Heart left ventricle (tissue), 16 donors: ENCODE measurements at places on chromosomes 2 and 18. TPM values are rescaled to one million over a fixed set of nuclear protein-coding genes. Genes with fewer than 3 reads are reported as not detected.

DNA sequence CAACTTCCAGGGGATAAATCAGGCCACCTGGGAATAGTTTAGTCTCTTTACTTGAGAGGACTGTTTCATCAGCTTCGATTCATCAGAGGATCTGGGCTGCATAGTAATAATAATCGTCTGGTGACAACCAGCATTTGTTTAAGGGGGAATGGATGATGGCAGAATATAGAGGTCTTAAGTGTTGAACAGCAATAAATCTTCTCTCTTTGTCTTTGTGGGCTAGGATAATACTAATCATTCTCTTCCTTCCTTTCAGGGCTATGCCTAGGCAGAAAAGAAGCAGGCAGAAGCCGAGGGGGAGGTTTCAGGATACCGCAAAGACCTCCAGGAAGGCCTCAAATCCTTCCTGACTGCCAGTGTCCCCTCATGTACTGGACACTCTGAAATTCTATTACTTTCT, 150.4 kb upstream of the GAREM1 start:
- no peak overlapping the region for H3K27ac ChIP-seq
- no peaks in the 10 kb centered on the region for H3K36me3 ChIP-seq
- no peak for DNase-seq

GRCh38 chr2:214995926-214996670, 142.3 kb downstream of the ABCA12 start:
- H3K4me3 ChIP-seq = no peak overlapping the region
- H3K4me1 ChIP-seq = no peaks in the 10 kb centered on the region
- no peak for DNase-seq
- no peaks in the 10 kb centered on the region for H3K27me3 ChIP-seq
- H3K36me3 ChIP-seq = no peaks in the 10 kb centered on the region

CNGA3 gene
- total RNA-seq = not detected

GRCh38 chr2:26347286-26347865, 787 bp upstream of the ADGRF3 start:
- H3K4me1 ChIP-seq = peaks cover 30% of the 10 kb centered on the region
- DNase-seq = no peak
- H3K27me3 ChIP-seq = no peaks in the 10 kb centered on the region
- peak overlapping the region; percentile 75 for H3K4me3 ChIP-seq
- H3K36me3 ChIP-seq = no peaks in the 10 kb centered on the region
- no peak overlapping the region for H3K27ac ChIP-seq

DNA sequence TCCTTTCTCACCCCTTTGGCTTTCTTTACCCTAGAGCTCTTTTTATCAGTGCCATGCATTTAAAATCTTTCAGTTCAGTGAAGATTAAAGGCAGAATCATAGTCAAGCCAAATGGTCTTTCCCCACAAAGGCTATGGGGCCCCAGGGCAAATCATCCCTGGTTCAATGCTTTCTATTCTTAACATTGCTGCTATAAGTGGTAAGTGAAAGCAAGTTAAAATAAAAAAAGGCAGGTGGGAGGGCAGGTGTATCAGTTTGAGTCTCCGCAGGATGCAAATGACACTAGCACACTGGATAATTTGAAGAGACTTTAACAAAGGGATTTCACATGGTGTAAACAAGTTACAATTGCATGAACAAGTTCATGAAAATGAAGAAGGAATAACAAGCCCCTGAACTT, 757.4 kb downstream of the SATB2 start:
- H3K4me3 ChIP-seq = no peak overlapping the region
- no peaks in the 10 kb centered on the region for H3K27me3 ChIP-seq
- H3K36me3 ChIP-seq = no peaks in the 10 kb centered on the region
- H3K4me1 ChIP-seq = no peaks in the 10 kb centered on the region
- no peak overlapping the region for H3K27ac ChIP-seq

DNA sequence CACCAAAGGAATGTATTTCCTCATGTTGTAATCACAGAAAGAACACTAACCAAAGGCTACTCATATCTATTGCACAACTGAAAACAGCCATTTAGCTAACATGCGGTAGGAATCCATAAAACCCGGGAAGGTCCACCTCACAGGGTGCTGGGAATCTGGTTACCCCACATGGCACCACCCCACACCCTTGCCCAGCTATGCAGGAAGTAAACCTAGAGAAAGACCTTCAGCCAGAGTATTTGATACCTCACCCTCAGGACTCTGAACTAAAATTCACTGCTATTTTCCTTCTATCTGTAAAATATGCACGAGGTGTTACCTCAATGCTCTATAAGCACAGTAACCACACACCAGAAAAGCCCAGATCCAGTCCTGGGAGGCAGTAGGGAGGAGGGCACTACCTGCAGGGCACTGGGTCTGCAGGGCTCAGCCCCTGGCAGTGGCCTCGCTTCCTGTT, 45.8 kb downstream of the PTPN2 start:
- no peaks in the 10 kb centered on the region for H3K27me3 ChIP-seq
- no peak for DNase-seq
- no peak overlapping the region for H3K4me3 ChIP-seq
- H3K36me3 ChIP-seq = peaks cover 17% of the 10 kb centered on the region
- peak overlapping the region; percentile 25 for H3K27ac ChIP-seq

DNA sequence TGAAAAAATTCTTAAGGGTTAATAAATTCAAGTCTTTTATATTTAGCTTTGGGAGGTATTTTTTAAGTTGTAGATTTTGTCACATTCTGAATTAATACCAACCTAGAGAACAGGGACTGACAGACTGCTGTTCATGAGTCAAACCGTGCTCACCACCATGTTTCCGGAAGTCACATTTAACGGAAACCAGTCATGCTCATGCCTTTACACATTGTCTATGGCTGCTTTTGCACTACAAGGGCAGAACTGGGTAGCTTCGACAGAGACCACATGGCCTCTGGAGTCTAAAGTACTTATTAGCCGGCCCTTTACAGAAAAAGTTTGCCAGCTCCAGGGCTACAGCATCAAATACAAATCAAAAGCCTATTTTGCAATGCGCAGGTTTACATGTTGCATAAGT, 33.3 kb downstream of the LONRF2 start:
- no peaks in the 10 kb centered on the region for H3K36me3 ChIP-seq
- H3K4me3 ChIP-seq = no peak overlapping the region
- H3K27me3 ChIP-seq = no peaks in the 10 kb centered on the region
- H3K27ac ChIP-seq = no peak overlapping the region
- no peak for DNase-seq

GRCh38 chr18:32271672-32272208, 81.9 kb downstream of the MEP1B start:
- H3K4me3 ChIP-seq = no peak overlapping the region
- no peaks in the 10 kb centered on the region for H3K4me1 ChIP-seq
- H3K27ac ChIP-seq = no peak overlapping the region
